Chondrocyte (in vitro differentiated cells): ENCODE measurements at places on chromosomes 12 and 14. TPM values are rescaled to one million over a fixed set of nuclear protein-coding genes. Genes with fewer than 3 reads are reported as not detected.

The ADAMTS20 gene
- 0.18 to 0.22 TPM in 2 of 3 replicates, not detected in the other for total RNA-seq

The ZDHHC22 gene
- total RNA-seq, result 0.13 to 0.30 TPM (median 0.15 TPM) in 3 replicates

The TAS2R46 gene
- 0.51 to 1.1 TPM (median 0.70 TPM) in 3 replicates for total RNA-seq

The RPL41 gene
- total RNA-seq, result 2,552 to 3,030 TPM (median 2,631 TPM) in 3 replicates

The AGAP2 gene
- 1.9 to 3.1 TPM (median 1.9 TPM) in 3 replicates for total RNA-seq

The PTPN6 gene
- 0.51 to 0.65 TPM in 2 of 3 replicates, not detected in the other for total RNA-seq

The LPAR5 gene
- total RNA-seq, result 0.41 to 0.57 TPM (median 0.48 TPM) in 3 replicates

- H3K4me1 ChIP-seq, result peaks cover 22% of the 10 kb centered on the region
- peaks cover 27% of the 10 kb centered on the region for H3K36me3 ChIP-seq
- DNase-seq, result no peak
- no peak overlapping the region for H3K27ac ChIP-seq
Observed at GRCh38 chr14:36300337-36300736, 20.1 kb downstream of the MBIP start.

- no peaks in the 10 kb centered on the region for H3K27me3 ChIP-seq
- no peak overlapping the region for H3K27ac ChIP-seq
- H3K4me1 ChIP-seq, result peaks cover 14% of the 10 kb centered on the region
- DNase-seq, result no peak
Observed at GRCh38 chr12:123150275-123150743, 581 bp downstream of the PITPNM2 start.

DNA sequence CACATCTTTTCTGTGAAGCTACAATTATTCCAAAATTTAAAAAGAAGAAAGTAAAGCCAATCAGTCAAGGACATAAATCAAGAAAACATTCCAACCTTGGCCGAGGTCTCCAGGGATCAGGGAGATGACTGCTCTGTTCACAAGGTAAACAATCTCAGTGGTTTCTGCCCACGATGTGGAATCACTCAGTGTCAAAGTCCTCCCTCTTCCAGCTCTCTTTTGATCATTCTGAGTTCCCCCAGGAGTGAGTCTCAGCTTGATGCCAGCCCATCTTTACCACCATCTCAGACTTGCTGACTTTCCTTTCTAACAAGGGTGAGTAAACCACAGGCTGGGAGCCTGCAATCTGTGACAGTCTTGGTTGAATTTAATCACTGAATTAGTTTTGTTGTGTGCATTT, 4.8 kb upstream of the SERPINA9 start:
- no peak overlapping the region for H3K4me3 ChIP-seq
- DNase-seq, result no peak
- H3K36me3 ChIP-seq, result peaks cover 6% of the 10 kb centered on the region

DNA sequence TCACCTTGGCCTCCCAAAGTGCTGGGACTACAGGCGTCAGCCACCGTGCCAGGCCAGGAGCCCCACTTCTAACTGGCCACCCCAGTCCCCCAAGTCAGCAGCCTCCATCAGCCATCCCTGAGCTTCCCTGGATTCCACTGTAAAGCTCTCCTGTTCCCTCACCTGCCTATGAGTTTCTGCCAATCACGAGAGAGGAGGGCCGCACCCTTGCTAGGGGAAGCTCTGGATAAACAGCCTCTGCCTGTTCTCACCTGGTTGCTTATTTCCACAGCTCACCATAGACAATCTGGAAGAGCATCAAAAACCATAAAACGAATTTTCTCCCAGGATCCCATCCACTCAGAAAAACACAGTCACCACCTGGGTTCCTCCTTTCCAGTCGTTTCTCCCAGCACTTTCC, 5.0 kb downstream of the CDCA4 start:
- H3K36me3 ChIP-seq, result peaks cover 4% of the 10 kb centered on the region
- no peak for DNase-seq
- no peaks in the 10 kb centered on the region for H3K27me3 ChIP-seq

DNA sequence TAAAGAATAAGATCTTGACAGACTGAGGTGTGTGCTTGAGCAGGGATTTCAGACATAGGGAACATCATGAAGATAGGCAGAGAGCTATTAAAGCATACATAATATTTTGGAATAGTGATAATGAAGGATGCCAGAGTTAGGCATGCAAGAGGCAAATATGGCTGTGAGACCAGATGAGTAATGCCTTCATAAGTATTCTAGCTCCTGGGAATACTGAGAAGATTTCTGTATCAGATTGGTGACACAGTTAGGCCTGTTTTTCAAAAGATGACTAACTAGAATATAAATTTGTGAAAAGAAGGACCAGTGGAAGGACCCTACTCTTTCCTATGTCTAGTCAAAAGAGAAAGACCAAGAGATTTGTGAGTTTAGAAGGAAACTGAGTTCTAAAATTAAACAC, 108.8 kb downstream of the TXNDC16 start:
- DNase-seq, result no peak
- no peak overlapping the region for H3K4me3 ChIP-seq
- no peaks in the 10 kb centered on the region for H3K4me1 ChIP-seq
- no peaks in the 10 kb centered on the region for H3K27me3 ChIP-seq

- peak overlapping the region; percentile 99 for H3K27ac ChIP-seq
- H3K27me3 ChIP-seq, result no peaks in the 10 kb centered on the region
- H3K4me3 ChIP-seq, result peak overlapping the region; percentile 94
- DNase-seq, result no peak
Observed at GRCh38 chr12:56161690-56162351, 3.7 kb downstream of the MYL6 start.

DNA sequence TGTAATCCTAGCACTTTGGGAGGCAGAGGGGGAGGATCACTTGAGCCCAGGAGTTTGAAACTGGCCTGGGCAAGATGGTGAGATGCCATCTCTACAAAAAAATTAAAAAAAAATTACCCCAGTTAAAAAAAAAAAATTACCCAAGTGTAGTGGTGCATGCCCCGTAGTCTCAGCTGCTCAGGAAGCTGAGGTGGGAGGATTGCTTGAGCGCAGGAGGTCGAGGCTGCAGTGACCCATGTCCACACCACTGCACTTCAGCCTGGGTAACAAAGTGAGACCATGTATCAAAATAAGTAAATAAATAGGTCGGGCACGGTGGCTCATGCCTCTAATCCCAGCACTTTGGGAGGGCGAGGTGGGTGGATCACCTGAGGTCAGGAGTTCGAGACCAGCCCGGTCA, 128.8 kb downstream of the VRK1 start:
- no peaks in the 10 kb centered on the region for H3K36me3 ChIP-seq
- no peaks in the 10 kb centered on the region for H3K27me3 ChIP-seq
- no peaks in the 10 kb centered on the region for H3K4me1 ChIP-seq
- H3K27ac ChIP-seq, result no peak overlapping the region

DNA sequence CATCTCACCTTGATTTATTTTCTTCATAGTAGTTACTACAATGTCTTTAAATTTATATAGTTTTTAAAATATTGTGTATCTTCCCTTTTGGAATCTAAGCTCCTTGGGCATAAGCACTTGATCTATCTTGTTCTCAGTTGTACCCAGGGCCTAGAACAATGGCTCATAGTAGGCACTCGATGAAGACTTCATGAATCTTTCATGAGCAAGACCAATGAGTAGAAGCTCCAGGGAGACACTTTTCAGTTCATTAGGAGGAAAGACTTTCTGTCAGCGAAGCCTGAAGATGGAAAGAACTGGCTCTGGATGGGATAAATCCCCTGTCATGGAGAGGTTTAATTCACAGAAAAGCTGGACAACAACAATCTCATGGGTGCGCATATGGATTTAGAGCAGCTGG, 140.2 kb upstream of the CRY1 start:
- H3K27ac ChIP-seq, result no peak overlapping the region
- no peak for DNase-seq
- no peaks in the 10 kb centered on the region for H3K36me3 ChIP-seq
- no peak overlapping the region for H3K4me3 ChIP-seq
- peaks cover 11% of the 10 kb centered on the region for H3K4me1 ChIP-seq
- H3K27me3 ChIP-seq, result peaks cover 10% of the 10 kb centered on the region

GRCh38 chr12:113184098-113184899, 979 bp downstream of the DDX54 start:
- peak overlapping the region; percentile 95 for H3K27ac ChIP-seq
- peaks cover 26% of the 10 kb centered on the region for H3K4me1 ChIP-seq
- no peak for DNase-seq

GRCh38 chr12:74903522-74903921, 306.1 kb downstream of the KCNC2 start:
- H3K4me1 ChIP-seq, result no peaks in the 10 kb centered on the region
- no peaks in the 10 kb centered on the region for H3K36me3 ChIP-seq
- no peak overlapping the region for H3K27ac ChIP-seq
- H3K4me3 ChIP-seq, result no peak overlapping the region

- H3K4me1 ChIP-seq, result peaks cover 22% of the 10 kb centered on the region
- H3K27me3 ChIP-seq, result no peaks in the 10 kb centered on the region
- peak overlapping the region; percentile 38 for H3K27ac ChIP-seq
- DNase-seq, result no peak
Observed at GRCh38 chr14:99412117-99413061, 68.3 kb downstream of the SETD3 start.

GRCh38 chr14:55572578-55572977, 7.4 kb upstream of the KTN1 start:
- H3K4me1 ChIP-seq, result peaks cover 8% of the 10 kb centered on the region
- no peak overlapping the region for H3K27ac ChIP-seq
- H3K27me3 ChIP-seq, result no peaks in the 10 kb centered on the region
- DNase-seq, result no peak
- H3K36me3 ChIP-seq, result no peaks in the 10 kb centered on the region

DNA sequence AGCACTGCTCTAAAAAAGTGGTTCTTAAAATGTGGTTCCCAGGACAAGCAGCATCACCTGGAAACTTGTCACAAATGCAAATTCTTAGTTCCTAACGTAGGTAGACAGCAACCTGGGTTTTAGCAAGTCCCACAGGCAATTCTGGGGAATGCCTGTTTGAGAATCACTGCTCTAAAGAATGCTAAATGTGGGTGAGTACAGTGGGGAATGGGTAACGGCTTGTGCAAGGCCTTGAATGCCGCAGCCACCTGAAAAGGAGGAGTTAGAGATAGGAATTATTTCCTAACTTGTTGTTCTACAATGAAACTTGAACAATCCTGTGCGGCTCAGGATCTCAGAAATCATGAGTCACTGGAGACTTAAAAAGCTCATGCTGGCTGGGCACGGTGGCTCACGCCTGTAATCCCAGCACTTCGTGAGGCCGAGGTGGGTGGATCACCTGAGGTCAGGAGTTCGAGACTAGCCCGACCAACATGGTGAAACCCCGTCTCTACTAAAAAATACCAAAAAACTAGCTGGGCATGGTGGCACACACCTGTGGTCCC, 34.9 kb downstream of the GNS start:
- no peak overlapping the region for H3K4me3 ChIP-seq
- H3K27ac ChIP-seq, result no peak overlapping the region
- H3K27me3 ChIP-seq, result no peaks in the 10 kb centered on the region
- H3K36me3 ChIP-seq, result peaks cover 38% of the 10 kb centered on the region
- no peak for DNase-seq

- no peak for DNase-seq
- peaks cover 1% of the 10 kb centered on the region for H3K36me3 ChIP-seq
- H3K4me1 ChIP-seq, result peaks cover 50% of the 10 kb centered on the region
- H3K27me3 ChIP-seq, result no peaks in the 10 kb centered on the region
- H3K27ac ChIP-seq, result no peak overlapping the region
Observed at GRCh38 chr12:42507565-42507964, 82.0 kb downstream of the PRICKLE1 start.

- DNase-seq, result no peak
- H3K36me3 ChIP-seq, result no peaks in the 10 kb centered on the region
- H3K4me3 ChIP-seq, result no peak overlapping the region
- peaks cover 54% of the 10 kb centered on the region for H3K4me1 ChIP-seq
Observed at GRCh38 chr14:67941456-67942018, 122.0 kb downstream of the RAD51B start.

DNA sequence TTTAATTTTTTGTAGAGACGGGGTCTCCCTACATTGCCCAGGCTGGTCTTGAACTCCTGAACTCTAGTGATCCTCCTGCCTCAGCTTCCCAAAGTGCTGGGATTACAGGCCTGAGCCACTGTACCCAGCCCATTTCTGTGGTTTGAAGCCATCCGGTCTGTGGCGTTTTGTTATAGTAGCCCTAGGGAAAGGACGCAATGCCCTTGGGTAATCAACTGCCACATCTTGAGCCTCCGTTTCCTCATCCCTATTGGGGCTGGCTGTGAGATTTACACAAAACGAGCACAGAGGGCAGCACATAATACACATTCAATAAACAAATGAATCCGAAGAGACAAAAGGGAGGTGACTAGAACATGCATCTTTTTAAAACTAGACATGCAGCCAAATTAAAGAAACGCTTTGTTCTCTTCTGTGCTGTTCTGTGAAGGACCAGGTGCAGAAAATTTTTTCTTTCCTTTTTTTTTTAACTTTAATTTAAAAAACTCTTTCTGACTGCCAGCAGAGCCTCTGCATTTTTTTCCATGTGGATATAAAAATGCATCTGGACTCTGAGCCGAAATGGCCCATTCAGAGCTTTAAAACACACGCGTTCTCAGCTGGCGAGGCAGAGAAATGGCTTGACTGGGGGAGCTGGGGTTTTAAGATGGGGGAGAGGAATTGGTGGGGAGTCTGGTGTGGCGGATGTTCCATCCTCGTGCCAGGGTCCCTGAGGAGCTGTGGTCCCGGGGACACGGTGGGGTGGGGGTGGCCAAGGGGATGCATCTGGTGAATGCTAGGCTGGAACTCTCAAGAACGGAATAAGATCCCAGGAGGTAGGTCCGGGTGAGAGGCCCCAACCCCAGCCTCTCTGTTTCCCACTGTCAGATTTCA, 119.0 kb downstream of the RBM19 start:
- H3K27me3 ChIP-seq, result no peaks in the 10 kb centered on the region
- DNase-seq, result no peak
- no peak overlapping the region for H3K4me3 ChIP-seq
- peaks cover 11% of the 10 kb centered on the region for H3K36me3 ChIP-seq

DNA sequence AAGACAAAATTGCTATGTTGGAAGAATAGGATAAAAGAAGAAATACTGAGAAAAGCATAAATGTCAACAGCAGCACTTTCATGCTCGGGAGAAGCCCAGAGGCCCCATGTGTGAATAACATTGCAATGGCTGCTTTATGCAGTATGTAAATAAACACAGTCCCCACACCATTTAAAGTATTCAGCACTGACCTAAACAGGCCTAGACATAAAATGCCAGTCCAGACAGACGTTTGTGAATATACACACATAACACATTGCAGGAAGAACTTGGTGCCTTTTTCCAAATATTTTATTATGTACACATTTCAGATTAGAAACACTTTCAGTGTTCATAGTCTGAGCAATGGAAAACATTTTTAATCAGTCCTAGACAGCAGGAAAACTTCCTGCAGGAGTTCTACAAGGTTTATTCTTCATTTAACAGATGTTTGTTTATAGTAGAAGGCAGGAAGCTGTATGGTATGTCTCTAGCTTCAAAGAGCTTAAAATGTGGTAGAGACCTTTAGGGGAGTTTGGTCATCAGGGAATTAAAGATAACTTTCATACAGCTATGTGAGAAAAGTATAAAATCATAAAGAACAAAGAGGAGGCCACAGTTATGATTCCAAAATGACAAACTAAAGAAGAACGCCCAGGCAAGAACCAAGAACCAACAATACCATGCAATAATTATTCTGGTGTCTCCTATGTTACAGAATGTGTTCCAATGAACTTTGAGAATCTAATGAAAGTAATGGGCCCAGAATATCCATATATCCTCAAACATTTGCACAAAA, 30.6 kb upstream of the SLC38A2 start:
- no peaks in the 10 kb centered on the region for H3K27me3 ChIP-seq
- peak overlapping the region; percentile 74 for H3K27ac ChIP-seq
- H3K4me1 ChIP-seq, result peaks cover 68% of the 10 kb centered on the region
- H3K36me3 ChIP-seq, result no peaks in the 10 kb centered on the region

GRCh38 chr14:78448164-78449094, 278.3 kb downstream of the NRXN3 start:
- no peaks in the 10 kb centered on the region for H3K27me3 ChIP-seq
- no peak for DNase-seq
- H3K4me3 ChIP-seq, result no peak overlapping the region
- H3K4me1 ChIP-seq, result no peaks in the 10 kb centered on the region

- H3K4me1 ChIP-seq, result peaks cover 28% of the 10 kb centered on the region
- peak overlapping the region; percentile 91 for H3K27ac ChIP-seq
- no peaks in the 10 kb centered on the region for H3K36me3 ChIP-seq
- no peak overlapping the region for H3K4me3 ChIP-seq
Observed at GRCh38 chr12:80044694-80045046, 54.7 kb upstream of the OTOGL start.
